ENCODE measurements at places on chromosomes 12 and 14.

DNA sequence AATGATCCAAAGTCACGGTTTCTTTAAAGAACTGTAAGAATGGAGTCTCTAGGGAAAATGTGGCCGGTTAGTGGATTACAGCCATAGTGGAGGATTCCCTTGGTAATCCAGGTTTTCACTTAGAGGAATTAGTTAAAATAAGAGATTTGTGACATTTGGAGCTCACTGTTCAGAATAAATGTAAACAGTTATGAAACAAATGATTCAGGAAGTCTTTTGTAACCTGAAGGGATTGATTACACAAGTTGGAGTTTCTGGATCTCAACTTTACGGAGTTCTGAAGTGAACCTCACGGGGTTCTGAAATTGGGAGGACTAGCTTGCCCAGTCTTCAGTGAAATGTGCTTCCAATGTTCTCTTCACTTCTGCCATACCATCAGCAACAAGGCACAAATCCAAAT, 234.4 kb upstream of the FKBP4 start:
- no peak for DNase-seq

DNA sequence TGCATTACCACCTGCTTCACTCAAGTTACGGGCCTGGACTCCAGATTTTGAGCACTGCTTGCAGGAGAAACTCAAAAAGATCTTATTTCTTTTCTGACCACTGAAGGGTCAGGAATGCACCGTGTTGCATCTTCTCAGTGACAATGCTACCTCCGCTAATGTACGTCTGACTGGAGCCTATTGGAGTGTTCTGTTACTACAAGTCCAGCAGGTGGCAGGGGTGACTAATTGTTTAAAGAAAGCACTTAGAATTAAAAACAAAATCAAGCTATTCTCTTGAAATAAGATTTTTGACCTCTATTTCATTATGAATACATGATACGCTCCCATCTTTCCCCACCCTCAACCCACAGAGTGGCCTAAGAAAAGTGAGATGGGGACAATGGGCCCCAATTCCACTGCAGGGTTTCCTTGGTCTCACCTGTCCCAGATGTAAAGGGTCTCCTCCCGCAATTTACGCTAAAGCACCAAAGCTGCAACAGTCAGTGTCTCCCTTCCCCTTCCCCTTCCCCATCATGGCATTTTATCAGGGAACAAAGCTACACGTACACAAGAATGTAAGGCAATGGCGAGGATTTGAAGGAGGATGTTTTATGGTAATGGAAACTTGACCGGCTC, 2.2 kb downstream of the TBPL2 start:
- peak; percentile 38 for DNase-seq

GRCh38 chr12:126474703-126475102, 1409.5 kb downstream of the AACS start:
- no peak for DNase-seq

- DNase-seq = no peak
Observed at GRCh38 chr12:3242199-3242863, 165.2 kb downstream of the TSPAN9 start.

DNA sequence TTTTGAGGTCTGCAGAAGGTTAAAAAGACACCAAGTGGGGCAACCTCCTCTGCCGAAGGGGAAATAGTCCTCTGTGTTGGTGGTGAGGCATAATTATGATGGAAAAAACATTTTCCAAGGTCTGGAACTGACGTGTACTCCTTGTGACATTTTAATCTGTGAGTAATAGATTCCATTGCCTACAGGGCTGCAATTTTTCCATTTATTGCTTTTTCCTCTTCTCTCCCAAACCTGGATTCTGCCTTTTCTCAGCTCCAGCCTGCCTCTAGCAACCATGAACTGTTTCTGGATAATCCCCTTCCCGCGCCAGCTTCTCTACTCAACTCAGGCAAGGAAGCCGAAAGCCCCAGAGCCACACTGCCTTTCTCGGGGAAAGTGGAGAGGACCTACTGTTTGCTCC, 230.1 kb upstream of the PLXNC1 start:
- no peak for DNase-seq

- no peak for DNase-seq
Observed at GRCh38 chr12:76018672-76019071, 12.9 kb downstream of the PHLDA1 start.

DNA sequence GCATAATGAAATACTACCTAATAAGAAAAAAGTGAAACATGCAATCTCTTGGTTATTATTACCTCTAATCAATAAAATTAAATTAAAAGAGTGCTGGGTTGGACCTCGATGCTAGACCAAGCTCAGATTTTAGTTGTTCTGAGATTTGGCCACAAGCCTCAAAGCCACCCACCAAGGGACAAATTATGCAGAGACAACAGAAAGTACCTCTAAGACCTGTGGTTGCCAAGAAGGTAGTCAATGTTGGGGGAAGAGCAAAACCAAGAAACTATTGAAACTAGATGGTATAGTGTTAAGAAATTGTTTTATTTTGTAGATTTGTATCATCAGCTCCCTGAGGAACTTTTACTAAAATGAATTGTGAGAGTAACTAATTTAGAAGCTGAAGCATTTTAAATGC, 43.8 kb upstream of the ARID2 start:
- peak; percentile 14 for DNase-seq

Measured in activated CD4-positive, alpha-beta T cell treated with anti-CD3 and anti-CD28 coated beads, Interleukin-2, Interleukin-6, amounts not matched to agents 100 ng/mL and 50 ng/mL, durations not matched to agents 16 hours and 8 hours (primary cell).